ENCODE measurements at places on chromosomes 5 and 9.
A peak's percentile ranks its signal among the peaks of the same experiment; 100 is the strongest.

GRCh38 chr5:160377651-160378050, 7.2 kb upstream of the C1QTNF2 start:
- DNase-seq = no peak

GRCh38 chr5:36250427-36250826, 8.7 kb upstream of the NADK2 start:
- DNase-seq = no peak

GRCh38 chr5:95846554-95847260, 24.2 kb upstream of the GLRX start:
- DNase-seq = peak; percentile 10

DNA sequence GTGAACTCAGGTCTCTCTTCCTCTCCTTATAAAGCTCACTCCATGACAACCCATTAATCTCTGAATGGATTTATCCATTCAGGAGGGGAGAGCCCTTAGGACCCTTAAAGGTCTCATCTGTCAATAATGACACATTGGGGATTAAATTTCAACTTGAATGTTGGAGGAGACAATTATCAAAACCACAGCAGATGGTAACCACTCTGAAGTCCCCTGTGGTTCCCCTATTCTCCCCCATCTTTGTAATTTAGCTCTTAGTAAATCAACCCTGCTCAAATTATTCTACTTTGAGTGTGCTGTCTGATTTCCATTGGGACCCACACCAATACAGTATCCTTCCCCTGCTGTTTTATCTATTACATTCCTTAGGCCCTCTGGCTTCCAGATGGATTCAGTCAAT, 72.0 kb upstream of the RAI14 start:
- no peak for DNase-seq

DNA sequence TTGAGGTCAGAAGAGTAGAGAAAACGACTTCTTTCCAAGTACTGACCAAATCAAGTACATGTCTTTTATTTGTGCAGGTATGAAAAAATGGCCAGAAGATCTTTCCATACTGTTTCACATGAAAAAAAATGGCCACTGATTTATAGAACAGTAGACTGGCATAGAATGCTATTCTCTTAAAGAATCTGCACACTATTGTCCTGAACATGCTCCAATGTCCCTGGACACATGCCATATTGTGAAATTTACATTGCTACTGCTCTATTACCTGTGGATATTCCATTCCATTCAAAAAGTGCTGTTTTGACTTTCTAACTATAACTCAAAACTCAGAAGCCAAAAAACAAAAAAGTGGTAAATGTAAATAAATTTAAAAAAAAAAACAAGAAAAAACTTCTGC, 60.6 kb downstream of the FBXL17 start:
- DNase-seq = no peak

DNA sequence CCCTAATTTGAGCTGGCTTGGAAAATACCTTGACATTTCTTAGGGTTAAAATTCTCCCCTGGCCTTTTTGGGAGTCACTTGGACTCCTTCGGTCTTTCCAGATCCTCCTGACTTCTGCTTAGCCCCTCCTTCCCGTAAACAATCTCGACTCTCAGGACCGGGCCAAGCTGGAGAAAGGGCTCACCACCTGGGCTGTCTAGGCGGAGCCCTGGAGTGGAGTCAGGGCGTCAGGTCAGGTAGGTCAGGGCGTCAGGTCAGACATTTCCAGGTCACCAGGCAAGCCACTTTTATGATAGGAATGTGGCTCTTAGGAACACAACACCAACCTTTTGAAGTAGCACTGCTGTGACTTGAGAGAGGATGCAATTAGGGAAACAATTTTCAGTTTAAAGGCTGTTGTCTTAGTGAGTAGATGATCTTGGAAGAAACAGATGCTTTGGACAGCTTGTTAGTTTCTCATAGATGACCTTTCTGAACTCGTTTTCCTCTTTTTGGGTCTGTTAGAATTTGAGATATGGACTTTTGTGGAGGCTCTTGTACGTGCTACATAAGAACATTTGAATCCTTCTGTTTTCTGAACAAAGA, 12.8 kb downstream of the OSTF1 start:
- DNase-seq = no peak

GRCh38 chr5:178474562-178475184, 115.5 kb downstream of the COL23A1 start:
- DNase-seq = no peak

DNA sequence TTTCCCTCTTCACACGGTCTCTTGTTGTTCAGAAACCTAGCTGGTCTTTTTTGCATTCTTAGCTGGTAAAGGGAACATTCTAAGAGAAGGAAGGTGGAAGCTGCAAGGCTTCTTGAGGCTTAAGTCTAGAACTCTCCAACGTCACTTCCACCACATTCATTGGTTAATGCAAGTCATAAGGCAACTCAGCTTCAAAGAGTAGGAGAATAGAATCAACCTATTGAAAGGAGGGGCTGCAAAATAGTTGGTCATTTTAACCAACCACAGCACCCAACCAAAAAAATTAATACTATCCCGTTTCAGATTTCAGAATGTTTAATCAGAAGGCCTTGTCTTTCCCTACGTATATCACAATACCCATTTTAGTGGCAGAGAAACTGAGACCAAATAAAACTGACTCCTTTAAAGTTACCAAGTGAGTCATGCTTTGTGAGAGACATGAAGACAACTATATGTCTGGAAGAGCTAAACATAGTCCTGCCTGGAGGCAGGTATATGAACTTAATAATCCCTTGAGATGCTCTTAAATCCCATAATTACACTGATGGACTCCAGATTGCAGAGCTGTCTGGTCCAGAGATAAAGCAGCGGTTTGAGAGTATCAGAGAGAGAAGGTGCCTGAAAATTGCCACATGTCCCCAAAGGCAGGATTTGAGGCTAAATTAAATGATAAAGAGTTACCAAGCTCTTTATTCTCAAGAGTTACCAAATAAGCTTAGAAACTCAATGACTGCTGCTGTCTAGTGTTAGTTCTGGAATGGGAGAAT, 14.4 kb downstream of the DOCK8 start:
- no peak for DNase-seq

DNA sequence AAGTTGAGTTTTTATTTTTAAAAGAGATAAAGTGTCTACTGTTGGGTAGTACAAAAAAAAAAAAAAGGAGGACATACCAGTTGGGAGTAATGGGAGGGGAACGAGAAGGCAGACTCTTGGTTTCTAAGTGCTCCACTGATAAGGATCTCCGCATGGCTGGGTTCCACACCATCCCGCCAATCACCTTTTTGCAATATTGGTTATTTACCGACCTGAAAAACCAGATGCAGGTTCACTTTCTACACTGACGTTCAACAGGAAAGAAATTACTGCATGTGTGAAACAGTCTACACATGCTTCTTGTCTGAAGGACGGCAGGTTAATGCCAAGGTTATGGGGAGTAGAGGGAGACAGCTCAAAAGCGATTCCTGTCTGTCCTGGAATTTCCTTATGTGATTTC, 75.5 kb downstream of the PTPN3 start:
- no peak for DNase-seq

DNA sequence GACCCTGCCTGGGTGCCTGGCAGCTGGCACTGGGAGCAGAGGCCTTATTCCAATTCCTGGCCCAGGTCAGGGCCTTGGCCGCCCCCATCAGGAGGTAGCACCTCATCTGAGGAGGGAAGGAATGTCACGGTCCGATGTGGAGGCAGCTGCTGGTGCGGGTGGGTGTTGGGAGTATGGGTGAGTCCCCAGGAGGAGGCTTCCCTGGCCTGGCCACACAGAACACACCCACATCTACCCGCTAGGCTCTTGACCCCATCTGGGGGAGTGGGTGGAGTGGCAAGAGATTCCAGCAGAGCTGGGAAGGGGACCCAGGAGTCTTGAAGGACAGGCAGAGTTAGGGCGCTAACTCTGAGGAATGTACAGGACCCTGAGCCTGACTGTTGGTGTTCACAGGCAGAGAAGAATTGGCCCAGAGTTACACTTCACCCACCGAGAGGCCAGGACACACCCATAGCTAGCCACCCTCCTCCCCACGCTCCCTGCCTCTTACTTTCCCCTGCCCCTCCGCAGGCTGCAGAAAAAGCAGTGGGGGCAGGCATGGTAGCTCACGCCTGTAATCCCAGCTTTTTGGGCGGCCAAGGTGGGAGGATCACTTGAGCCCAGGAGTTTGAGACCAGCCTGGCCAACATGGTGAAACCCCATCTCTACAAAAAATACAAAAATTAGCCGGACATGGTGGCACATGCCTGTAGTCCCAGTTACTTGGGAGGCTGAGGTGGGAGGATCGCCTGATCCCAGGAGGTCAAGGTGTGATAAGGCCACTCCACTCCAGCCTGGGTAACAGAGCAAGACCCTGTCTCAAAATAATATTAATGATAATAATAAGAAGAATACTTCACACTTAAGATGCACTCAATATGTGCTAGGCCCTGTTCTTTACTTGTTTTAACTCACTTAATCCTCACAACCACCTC, 6.0 kb downstream of the OLFML2A start:
- DNase-seq = no peak

- no peak for DNase-seq
These were observed 100.0 kb upstream of the IL6ST start for GRCh38 chr5:56094579-56095361.

DNA sequence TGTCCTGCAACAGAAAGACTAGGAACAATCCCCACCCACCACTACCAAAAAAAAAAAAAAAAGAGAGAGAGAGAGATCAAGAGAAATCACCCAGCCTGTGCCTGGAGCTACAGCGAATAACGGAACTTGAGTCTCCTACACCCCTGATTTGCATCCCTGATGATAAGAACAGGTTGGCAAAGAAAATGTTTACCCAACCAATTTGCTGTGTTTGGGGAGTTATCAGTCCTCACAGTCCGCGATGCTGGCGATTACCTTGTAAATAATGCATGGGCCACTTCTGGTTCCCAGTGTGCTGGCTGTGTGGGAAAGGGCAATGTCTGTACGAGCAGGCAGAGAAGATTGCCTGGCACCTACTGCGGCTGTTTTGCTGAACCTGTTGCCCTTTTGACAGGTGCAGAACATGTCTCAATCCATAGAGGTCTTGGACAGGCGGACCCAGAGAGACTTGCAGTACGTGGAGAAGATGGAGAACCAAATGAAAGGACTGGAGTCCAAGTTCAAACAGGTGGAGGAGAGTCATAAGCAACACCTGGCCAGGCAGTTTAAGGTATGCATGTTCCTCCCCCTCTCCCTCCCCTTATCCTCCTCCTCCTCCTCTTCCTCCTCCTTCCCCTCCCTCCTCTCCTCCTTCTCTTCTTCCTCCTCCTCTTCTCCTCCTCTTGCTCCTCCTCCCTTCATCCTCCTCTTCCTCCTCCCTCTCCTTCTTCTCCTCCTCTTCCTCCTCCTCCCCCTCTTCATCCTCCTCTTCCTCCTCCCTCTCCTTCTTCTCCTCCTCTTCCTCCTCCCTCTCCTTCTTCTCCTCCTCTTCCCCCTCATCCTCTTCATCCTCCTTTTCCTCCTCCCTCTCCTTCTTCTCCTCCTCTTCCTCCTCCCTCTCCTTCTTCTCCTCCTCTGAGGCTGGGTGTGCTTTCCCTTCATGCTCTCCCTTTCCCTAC, 8.3 kb downstream of the OLFM1 start:
- peak; percentile 44 for DNase-seq

- no peak for DNase-seq
These were observed 923.9 kb downstream of the CDH18 start for GRCh38 chr5:19064094-19064493.

DNA sequence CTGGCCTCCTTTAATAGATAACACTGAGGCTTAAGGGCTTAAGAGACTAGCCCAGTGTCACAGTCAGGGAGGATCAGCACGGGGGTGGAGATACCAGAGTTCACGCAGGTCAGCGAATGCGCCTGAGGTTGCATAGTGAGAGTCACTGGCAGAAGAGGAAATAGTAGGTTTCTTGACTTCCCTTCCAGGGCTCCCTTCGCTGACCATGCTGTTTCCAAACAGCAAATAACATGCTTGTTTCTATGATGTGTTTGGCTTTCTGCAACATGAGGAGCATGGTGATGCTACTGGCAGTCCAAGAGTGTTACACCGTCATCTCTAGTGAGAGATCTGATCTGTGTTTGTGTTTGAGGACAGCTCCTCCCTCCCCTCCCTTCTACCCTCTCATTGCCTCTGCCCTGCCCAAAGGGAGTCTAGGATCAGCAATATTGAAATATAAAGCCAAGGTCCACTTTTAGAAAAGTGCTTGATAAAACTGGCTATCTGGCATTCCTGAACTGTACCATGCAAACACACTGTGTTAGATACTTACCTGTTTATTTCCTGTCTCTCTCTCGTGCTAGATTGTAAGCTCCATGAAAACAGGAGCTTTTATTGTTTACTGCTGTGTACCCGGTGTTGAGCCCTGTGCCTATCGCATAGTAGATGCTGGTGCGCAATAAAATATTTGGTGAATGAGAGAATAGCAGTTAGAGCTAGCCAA, 12.3 kb downstream of the TLE4 start:
- DNase-seq = no peak

- no peak for DNase-seq
These were observed 17.5 kb downstream of the TNIP1 start for GRCh38 chr5:151063142-151063989.

- no peak for DNase-seq
These were observed 34.4 kb downstream of the INSYN2B start for GRCh38 chr5:169945831-169946261.

DNA sequence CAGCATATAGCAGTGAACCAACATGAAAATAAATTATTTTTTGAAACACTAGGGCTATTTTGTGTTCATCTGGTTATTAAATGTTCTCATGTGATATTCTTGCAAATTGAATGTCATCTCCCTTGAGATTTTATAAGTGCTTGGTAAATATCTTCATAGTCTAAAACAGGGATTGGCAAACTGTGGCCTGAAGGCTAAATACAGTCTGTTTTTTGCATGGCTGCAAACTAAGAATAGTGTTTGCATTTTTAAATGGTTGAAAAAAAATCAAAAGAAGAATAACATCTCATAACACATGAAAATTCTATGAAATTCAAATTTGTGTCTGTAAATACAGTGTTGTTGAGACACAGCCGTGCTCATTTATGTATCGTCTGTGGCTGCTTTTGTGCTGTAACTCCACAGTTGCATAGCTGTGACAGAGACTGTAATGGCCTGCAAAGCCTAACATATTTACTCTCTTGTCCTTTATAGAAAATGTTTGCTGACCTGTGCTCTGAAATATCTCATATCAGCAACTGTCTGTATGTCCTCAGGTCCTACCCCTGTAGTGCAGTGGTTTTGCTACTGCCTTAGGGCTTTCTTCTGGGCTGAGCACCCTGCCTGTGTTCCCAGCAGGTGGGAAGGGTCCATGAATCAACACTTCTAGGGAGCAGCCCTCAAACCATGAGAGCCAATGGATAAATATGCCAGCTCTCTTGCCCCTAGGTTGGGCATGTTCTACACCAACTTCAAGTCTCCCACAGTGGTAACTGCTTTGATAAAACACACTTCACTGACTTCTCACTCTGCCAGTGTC, 41.7 kb upstream of the ARRDC3 start:
- no peak for DNase-seq

DNA sequence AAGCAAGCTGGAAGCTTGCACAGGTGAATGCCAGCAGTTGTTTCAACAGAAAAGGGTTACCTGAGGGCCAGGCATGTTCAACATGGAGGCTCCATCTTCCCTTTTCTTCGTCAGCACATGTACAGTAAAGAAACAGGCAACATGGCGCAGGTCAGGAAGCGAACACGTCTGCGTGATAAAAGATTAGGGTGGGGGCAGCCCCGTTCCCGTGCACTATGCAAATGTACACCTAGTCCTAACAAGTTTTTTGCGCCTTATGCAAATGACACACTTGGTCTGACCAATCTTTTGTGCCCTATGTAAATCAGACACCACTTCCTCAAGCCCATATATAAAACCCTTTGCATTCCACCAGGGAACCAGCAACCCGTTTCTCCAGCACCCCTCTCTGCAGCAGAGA, 452.1 kb upstream of the PTPRD start:
- no peak for DNase-seq

GRCh38 chr9:82993856-82994605, 68.9 kb downstream of the RASEF start:
- DNase-seq = no peak

Measured in NCI-H1105 (cell line).